ENCODE measurements at places on chromosomes 5 and 9. TPM values are rescaled to one million over a fixed set of nuclear protein-coding genes. Genes with fewer than 3 reads are reported as not detected.

DNA sequence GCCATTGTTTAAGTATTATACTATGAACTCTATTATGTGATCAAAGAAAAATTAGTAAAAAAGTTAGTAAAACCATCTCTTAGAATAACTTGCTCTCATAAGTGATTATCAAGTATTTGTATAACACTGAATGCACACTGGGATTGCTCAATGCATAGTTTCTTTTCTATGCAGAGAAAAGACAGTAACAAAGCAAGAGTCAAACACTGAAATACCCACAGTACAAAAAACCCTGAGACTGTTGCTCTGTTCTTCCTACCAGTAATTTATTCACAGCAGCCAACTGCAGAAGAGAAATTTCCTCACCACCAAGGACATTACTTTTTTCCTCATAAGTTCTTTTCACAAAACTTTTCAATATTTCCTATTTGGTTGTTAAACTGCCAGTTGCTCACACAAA, 634.4 kb downstream of the DTWD2 start:
- no peak for DNase-seq

GRCh38 chr5:162487528-162488525, 420.3 kb downstream of the GABRG2 start:
- DNase-seq = no peak

STRBP gene
- total RNA-seq = 44.2 TPM

GRCh38 chr9:127683723-127684122, 23.1 kb upstream of the CFAP157 start:
- no peak for DNase-seq

GRCh38 chr9:19631181-19631580, 157.7 kb downstream of the SLC24A2 start:
- DNase-seq = no peak

PCAT7 gene
- total RNA-seq = 2.2 TPM

VCAN gene
- total RNA-seq = 20.5 TPM

- DNase-seq = no peak
Measured at GRCh38 chr5:40877371-40877988, 31.8 kb upstream of the C7 start.

- DNase-seq = no peak
Measured at GRCh38 chr5:39274398-39275085, 55.2 kb upstream of the FYB1 start.

- no peak for DNase-seq
Measured at GRCh38 chr9:88184976-88185375, 46.7 kb upstream of the SPATA31C2 start.

DNA sequence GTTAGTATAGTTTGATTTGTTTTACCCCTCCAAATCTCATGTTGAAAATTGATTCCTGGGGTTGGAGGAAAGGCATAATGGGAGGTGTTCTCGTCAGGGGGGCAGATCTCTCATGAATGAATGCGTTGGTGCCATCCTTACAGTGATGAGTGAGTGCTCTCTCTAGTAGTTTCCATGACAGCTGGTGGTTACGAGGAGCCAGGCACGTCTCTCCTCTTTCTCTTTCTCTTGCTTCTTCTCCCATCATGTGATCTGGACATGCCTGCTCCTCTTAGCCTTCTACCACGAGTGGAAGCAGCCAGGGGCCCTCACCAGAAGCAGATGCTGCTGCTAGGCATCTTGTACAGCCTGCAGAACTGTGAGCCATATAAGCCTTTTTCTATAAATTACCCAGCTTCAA, 454.1 kb downstream of the EFNA5 start:
- DNase-seq = no peak

DNA sequence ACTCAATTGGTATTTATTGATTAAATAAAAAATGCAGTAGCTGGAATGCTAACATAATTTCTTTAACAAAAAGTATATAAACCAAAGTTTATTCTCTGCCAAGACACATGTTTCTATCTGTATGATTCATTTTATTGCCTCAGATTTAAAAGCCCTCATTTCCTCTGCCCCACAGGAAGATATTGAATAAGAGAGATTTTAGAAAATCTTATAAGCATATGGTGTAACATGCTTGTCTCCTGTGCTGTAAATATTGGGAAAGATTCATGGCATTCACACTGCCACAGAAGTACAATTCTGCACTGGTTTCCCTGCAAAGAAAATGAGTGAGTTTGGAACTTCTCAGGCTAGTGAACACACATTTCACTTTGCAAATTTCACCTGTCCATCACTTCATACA, 134.9 kb upstream of the FBXL7 start:
- no peak for DNase-seq

ROPN1L gene
- not detected for total RNA-seq

- no peak for DNase-seq
Measured at GRCh38 chr5:57613741-57614140, 131.1 kb upstream of the ACTBL2 start.

C5orf58 gene
- not detected for total RNA-seq

DNA sequence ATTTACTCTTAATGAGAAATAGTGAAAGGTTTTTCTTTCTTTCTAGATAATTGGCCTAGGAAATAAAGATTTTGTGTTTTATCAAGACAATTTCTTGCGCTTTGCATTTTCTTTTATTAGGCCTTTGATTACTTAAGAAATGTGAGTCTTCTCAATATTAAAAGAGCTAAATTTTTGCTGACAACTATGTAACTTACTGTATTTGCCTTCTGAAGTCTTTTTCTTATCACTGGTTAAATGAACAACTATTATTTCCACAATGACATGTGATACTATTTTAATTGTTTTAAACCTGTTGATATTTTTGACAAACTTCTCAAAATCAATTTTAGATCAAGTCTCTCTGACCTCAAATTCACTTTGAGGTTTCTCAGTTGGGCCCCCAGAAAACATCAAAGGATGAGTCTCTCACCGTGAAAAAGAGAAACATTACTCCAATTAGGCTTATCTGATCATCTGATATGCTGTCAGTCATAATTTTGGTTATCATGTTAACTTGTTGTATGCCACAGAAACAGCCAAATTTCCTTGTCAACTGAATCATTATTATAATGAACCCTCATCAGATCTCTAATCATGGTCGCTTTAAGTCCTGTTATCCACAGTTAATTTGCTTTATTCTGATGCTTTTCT, 48.8 kb downstream of the RAPGEF1 start:
- no peak for DNase-seq

All from mucosa of descending colon (tissue), 3 donors.